Forelimb muscle (tissue), 1 donor: ENCODE measurements at places on chromosomes 5 and 9. TPM values are rescaled to one million over a fixed set of nuclear protein-coding genes. Genes with fewer than 3 reads are reported as not detected.

DNA sequence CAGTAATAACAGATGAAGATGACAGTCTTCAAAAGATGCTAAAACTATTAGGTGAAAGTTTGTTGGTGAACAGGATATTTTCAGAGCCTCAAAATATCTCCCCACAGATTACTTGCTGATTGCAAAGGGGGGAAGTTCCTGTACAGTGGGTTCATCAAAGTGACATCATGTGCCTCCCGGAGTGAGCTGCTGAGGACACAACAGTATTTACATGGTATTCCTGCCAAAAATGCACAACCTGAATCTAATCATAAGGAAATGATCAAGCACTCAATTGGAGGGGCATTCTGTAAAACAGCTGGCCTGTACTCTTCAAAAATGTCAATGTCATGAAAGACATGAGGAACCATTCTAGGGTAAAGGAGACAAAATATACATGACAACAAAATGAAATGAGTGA lies 18.9 kb upstream of the GLIS3 start:
- no peak for DNase-seq

- DNase-seq: no peak
These were observed 70.2 kb downstream of the SUSD1 start for GRCh38 chr9:112104901-112105300.

DNA sequence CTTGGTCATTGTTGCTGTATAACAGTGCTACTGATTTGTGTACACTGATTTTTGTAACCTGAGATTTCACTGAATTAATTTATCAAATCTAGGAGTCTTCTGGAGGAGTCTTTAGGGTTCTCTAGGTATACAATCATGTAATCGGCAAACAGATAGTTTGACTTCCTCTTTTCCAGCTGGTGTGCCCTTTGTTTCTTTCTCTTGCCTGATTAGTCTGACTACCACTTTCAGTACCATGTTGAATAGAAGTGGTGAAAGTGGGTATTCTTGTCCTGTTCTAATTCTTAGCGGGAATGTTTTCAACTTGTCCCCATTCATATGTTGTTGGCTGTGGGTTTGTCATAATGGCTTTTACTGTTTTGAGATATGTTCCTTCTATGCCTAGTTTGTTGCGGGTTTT lies 24.7 kb upstream of the RANBP6 start:
- no peak for DNase-seq

DNA sequence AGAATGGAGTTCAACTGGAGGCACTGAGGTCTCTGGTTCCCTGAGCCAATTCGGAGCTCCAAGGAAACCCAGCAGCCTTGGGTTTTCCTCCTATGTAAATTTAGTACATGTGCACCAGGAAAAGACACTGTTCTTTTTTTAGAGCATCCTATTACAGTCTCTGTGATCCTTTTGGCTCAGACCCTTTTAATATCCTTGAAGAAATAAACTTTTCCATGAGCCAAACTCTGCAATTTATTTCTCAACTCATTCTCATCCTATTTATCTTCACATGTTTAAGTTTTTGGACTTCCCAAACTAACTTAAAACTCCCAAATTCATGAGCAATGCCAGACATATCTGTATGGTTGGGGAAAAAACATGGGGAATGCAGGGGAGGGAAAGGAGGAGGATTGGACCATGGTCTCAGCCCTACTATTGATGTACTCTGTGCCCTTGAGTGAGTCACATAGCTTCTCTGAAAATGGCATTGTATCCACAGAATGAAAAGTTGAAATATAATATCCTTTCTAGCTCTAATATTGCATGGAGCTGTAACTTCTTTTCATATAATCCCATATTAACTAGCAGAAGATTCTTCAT lies 76.6 kb downstream of the PAPPA start:
- peak; percentile 11 for DNase-seq

DNA sequence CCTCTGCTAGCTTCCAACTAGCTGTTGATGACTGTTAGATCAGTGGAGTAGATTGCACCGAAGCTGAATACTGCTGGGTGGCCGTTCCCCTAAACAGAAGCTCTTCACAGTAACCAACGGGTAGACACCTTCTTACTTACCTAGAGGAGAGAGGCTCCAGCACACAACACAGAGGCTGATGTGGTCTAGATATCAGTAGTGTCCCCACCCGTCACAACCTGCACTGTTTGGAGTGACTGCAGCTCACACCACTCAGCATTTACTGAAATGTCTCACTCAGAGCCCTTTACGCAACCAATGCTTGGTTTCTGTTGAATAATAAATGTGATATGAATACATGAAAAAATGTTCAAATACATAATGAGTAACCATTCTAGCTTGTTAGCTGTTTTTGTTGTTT lies 5.3 kb downstream of the TMEM174 start:
- DNase-seq: no peak

DNA sequence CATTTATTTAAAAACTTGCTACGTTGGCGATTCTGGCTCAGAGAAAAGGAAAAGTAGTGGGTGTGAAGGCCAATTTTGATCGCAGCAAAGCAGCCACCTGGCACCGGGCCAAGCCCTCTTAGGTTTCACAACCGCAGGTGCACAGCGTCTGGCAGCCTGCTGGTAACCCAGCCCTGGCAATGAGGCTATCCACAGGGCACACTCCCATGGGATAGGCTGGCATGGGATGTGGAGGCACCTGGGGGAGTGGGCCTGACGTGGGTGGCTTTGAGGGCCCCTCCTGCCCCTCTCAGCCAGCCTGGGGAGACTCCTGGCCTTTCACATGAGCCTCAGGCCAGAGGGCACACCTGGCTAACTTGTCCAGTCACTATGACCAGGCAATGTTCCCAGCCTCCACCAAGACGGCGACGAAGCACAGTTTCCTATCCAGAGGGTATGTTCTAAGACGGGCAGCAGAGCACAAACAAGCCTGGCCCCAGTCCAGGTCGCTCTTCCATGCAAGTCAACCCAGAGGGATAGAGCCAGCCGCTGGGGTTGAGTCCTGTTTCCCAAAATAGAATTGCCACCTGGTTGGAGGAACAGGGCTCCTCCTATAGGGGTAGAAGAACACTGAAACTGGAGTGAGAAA lies 19.0 kb downstream of the CMBL start:
- DNase-seq: no peak

- DNase-seq: no peak
These were observed 187.5 kb upstream of the RORB start for GRCh38 chr9:74309654-74310053.

- no peak for DNase-seq
These were observed 31.8 kb downstream of the C5orf15 start for GRCh38 chr5:133936651-133937015.

DNA sequence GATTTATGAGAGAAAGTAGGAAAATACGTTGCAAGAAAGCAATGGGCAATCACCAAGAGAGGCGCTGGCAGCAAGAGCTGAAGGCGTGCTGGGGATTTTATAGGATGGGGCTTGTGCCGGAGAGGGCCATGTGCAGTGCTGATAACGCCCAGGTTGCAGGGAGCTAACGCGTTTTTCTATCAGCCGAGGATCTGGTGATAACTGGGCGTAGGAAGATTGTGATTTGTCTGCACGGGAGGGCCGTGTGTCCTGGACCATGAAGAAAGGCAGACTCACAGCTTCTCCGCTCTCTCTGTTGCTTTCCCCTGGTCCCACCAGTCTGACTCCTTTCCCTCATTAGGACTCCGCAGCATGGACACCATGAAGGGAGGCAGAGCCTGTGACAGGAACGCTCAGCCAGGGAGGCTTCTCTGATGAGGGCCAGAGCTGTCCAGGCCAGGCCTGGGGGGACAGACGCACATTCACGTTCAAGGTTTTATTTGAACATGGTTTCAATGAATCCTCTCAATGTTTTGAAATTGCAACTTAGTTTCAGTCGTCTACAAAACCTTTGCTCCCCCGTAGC lies 11.9 kb upstream of the CACNA1B start:
- no peak for DNase-seq

DNA sequence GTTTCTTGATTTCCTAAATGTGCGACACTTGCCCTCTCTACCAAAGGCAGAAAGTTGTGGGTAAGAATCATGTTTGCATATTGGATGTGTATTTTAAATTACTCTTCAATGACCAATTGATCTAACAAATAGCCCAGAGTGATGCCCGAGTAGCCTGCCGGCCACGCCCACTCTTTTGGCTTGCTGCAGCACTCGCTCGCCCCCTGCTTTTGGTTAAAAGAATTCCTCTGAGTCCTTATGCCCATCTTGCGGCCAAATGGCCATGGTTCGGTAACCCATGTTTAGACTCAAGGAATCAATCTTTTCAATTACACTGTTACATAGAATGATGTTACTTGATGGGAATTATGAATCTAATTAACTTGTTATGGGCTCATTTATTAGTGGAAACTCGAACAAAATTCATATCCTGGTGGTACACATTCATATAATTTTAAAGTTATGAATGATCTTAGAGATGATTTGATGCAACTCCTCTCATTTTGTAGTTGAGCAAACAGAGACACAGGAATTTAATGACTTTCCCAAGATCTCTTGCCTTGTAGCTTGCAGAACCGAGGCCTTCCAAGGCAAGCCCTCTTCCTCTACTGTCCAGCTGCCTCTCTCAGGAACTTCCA lies 36.5 kb downstream of the PPIC start:
- no peak for DNase-seq

GRCh38 chr5:80069918-80070318 lies 34.8 kb downstream of the THBS4 start:
- DNase-seq: no peak

GRCh38 chr5:1423901-1424603 lies 21.2 kb downstream of the SLC6A3 start:
- DNase-seq: no peak

DNA sequence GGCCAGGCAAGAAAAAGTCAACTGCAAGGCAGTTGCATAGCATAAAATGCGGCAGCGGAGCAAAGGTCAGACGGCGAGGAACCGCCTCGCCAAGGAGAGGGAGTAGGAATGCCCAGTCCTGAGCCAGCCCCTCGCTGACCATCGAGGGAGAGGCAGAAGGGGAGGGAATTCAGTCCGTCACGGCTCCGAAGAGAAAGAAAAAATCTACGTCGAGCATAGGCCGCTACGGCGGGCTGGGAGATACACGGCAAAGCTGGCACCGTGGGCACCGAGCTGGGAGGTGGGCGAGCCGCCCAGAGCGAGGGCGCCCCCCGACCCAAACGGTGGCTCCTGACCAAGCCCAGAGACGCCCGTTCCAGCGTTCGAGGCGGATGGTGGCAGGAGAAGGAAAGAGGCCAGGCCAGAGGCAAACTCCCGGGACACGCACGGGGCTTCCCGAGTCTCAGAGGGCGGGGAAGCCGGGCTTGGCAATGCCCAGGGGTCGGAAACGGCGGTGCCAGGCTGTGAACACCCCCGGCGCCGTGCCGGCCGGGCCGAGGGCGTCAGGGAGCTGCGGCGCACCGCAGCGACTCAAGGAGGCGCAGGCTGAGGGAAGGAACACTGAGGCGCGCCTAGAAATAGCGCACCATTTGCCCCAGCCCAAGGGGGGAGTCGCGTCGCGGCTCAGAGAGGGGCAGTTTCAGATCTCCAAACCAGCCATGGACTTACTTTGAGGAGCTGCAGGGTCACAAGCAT lies 518 bp downstream of the SPRY4 start:
- DNase-seq: no peak

DNA sequence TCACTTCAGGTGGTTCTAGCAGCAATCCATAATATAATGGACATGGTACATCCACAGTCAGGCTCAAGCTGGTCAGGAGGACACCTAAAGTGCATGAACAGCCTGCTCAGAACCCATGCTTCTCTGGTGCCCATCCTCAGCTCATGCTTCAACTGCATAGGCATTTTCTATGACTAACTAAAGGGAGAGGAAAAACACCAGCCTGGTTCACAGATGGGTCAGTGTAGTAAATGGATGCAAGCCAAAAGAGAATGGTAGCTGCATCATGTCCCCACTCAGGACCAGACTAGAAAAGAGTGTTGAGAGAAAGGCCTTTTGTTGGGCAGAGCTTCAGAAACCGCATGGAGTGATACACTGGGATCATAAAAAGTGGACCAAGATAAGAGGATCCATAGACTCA lies 556.6 kb downstream of the TLE1 start:
- no peak for DNase-seq

DNA sequence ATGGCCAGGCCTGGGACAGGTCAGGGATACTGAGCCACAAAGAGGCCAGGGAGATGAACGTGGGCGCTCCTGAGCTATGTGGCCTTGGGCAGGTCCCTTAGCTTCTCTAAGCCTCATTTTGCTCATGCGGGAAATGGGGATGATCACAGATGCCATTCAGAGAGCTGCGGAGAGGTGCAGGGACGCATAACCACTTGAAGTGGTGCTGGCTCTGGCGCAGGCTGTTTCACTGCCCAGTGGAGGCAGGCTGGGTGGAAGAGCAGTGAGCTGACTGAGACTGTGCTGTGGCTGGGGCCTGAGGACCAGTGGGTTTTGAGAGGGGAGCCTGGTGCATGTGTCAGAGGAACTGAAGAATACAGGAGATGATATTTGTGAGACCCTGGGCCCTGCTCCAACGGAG lies 18.4 kb downstream of the CXXC5 start:
- no peak for DNase-seq

GRCh38 chr5:33311893-33312292 lies 128.9 kb upstream of the TARS1 start:
- no peak for DNase-seq

DNA sequence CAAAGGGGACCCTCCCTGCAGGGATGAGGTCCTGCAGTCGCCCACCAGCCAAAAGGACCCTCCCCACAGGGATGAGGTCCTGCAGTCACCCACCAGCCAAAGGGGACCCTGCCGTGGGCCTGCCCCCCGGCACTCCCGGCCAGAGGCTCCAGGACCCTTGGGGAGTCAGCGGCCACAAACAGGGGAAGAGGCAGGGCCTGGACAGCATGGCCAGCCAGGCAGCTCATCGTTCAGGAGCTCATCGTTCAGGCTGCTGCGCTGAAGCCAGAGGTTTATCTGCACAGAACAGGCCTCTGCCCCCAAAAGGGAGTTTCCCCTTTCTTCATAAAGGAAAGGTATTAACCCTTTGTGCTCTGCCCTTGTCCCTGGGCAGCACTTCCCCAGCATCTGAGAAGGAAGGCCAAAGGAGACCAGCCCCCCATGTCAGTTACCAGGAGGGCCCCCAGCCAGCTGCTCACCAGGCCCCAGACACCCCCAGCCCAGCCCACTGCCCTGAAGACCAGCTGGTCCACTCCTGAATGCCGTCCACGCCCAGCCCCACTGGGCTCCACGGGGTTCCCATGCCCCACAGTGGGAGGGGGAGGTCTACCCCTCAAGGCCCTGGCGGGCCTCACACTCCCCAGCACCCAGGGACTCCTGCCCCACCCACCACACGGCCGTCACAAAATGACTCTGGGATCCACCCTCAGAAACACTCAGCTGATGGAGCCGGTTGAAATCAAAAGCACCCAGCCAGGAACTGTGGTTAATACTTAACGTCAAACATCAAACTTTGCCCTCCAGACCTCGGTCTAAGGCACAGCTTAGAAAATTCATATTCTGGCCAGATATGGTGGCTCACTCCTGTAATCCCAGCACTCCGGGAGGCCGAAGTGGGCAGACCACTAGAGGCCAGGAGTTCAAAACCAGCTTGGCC lies 6.3 kb downstream of the SLC12A7 start:
- no peak for DNase-seq

DNA sequence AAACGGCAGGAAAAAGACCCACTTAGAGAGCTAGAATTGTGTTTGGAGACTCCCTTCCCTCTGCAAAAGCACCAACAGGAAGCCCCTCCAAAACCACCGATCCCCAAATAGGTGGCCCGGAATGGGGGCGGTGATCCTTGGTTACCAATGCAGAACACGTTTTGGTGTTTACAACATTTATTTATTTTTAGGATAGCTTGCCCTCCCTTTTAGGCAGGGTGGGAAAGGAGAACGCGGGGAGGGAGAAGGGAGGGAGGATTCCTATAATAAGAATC lies 579 bp upstream of the NTRK2 start:
- no peak for DNase-seq

Gene NNT
- polyA plus RNA-seq: 93.3 TPM

Gene PCDHGA3
- polyA plus RNA-seq: 1.1 TPM

Gene SPATA6L
- polyA plus RNA-seq: 0.47 TPM

Gene MCIDAS
- not detected for polyA plus RNA-seq

Gene CXXC5
- 82.3 TPM for polyA plus RNA-seq

Gene ANKRD33B
- 1.8 TPM for polyA plus RNA-seq

Gene FOXD4
- polyA plus RNA-seq: 2.0 TPM

Gene GPR21
- 0.44 TPM for polyA plus RNA-seq
